ENCODE measurements at places on chromosomes 12 and 14.
A peak's percentile ranks its signal among the peaks of the same experiment; 100 is the strongest.

DNA sequence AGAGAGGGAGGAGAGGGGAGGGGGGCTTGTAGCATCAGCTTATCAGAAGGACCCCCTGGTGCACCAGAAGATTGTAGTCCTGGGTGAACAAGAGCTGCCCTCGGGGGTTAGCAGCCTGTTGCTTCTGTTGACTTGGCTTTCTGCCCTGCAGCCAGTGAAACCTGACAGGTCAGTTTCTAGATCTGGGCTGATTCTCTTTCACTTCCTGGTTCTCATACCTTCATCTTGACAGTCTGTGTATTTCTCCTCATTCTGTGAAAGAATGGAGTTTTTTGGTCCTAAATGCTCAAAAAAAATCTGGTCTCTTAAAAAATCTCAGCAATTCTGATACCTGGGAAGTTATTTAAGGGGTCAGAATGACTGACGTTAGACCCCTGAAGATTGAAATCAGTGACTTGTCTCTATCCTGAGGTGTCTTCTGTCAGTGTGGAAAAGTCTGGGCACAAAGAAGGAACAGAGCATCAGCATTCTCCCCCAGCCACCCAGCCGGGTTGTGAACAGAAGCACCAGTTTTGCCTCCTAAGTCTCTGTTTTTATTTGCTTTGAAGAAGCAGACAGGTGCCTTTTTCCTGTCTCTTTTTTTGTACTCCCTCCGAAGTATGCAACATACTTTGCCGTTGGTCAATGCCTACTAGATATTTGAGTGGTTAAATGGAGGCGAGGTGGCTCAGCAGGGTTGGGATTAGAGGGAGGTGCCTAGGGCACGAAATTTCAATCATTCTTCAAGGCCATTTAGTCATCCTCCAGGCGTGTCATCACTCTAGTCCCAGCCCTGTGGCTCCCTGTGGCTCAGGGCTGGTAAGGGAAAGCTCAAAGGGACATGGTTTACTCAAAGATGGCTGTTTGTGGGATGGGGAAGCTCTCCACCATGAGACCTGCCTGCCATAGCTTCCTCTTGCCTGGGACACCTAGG lies 24.0 kb downstream of the TTC9 start:
- peak; percentile 92 for DNase-seq

DNA sequence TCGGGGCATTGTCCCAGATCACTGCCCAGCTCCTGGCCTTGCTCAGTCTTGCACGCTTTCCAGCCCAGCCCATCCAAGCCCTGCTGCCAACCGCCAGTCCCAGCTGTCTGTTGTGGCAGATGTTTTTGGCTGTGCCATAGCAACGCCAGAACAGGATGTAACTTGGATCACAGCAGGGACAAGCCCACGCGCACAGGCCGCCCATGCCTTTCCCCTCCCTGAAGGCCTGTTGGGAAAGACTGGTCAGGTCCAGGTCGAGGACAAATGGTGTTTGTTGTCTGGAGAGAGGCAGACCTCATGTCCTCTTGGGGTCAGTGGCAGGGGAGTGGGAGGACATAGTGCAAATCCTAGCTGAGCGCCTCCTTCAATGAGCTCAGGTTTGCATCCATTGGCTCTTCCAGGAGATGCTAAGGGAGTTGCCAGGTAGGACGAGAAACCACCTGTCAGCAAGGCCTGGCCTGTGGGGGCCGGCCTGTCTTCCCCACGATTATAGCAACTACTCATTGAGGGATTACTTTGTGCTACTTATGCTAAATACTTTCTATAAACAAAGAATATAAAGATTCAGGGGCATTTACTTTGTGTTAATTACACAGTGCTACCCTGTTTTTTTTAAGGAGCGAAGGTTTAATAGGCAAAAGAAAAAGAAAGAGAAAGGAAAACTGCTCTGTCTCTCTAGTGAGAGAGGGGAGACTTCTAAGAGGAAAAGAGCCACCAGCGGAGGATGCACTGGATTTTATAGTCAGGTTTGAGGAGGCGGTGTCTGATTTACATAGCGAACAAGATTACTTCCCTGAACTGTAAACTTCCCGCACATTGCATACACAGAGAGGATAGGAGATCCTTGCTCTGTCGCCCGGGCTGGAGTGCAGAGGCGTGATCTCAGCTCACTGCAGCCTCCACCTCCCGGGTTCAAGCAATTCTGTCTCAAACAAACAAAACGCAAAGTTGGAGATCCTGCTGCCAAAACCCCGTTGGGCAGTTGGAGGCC lies 42.8 kb upstream of the CORO1C start:
- DNase-seq, result peak; percentile 85

DNA sequence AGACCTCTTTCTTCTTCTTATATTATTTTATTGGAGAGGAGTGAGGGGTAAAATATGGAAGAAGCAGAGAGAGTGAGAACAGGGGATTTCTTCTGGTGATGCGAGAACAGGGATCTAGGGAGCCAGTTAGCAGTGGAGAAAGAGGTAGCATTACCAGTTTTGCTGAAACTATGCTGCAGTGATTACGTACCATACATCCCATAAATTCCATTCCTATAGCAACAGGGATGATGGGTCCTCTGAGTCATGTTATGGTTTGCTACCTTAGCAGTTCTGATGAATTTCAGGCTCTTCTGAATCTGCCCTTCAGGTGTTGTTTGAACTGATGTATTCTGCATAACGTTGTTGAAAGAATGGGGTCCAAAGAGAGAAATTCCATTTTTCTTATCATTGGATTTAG lies 625.4 kb upstream of the LRFN5 start:
- DNase-seq, result peak; percentile 65

DNA sequence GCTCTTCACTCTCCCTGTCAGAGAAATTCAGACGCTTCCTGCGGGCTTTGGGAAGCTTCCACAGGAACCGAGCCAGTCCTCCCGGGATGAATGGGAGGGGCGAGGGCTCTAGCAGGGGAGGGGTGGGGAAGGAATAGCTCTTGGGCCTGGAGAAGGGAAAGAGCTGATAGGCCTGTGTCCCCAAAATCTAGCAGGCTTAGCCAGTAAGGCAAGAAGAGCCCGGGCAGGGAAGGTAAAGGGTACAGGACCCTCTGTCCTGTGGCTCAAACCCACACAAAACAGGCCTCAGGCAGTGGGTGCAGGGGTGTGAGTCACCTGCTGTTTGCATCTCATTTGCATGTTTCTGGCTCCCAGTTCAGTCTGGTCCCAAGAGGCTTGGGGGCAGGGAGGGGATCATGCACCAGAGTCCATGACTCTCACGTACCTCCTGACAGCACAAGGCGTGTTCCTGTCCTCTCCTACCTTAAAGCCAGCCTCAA lies 8.7 kb upstream of the SMUG1 start:
- peak; percentile 33 for DNase-seq

- peak; percentile 67 for DNase-seq
Measured at GRCh38 chr12:54439521-54440255, 20.6 kb upstream of the ITGA5 start.

- DNase-seq, result no peak
Measured at GRCh38 chr12:118448341-118448740, 72.0 kb downstream of the SUDS3 start.

- peak; percentile 63 for DNase-seq
Measured at GRCh38 chr12:53869500-53869899, 69.1 kb upstream of the HOXC13 start.

DNA sequence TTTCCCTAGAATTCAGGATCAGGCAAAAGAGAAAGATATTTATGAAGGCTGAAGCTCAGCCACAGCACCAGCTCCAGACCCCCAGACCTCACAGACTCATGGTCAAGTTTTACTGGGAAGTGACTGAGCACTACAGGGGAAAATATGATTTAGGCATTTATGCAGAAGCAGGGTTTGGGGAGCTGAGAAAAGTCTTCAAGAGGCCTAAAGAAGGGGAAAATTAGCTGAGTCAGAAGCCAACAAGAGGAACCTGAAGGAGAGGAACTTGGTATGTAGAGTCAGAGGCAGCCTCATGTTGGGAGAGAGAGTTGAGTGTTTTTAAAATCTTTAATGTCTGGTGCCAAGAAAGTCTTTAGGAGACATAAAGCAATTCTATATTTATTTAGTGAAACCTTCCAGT lies 63.0 kb downstream of the FOS start:
- DNase-seq, result no peak

GRCh38 chr14:90805662-90806540 lies 10.3 kb downstream of the TTC7B start:
- no peak for DNase-seq

GRCh38 chr12:47844264-47845019 lies 24.7 kb upstream of the HDAC7 start:
- DNase-seq, result no peak

DNA sequence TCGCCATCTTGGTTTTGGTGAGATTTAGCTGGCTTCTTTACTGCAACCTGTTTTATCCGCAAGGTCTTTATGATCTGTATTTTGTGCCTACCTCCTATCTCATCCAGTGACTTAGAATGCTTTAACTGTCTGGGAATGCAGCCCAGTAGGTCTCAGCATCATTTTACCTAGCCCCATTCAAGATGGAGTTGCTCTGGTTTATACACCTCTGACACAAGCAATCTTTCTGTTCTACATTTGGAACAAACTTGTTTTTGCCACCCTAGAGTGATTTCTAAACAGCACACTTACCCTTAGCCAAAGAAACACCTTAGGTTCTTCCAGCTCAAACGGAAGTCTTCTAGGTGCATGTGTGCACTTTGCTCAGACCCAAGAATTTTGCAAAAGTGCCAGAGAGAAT lies 122.3 kb downstream of the CCDC60 start:
- no peak for DNase-seq

- peak; percentile 35 for DNase-seq
Measured at GRCh38 chr14:90797451-90797850, 18.8 kb downstream of the TTC7B start.

Data from epithelial cell of esophagus (primary cell).